CD4-positive, CD25-positive, alpha-beta regulatory T cell (primary cell): ENCODE measurements at places on chromosomes 1 and 21. TPM values are rescaled to one million over a fixed set of nuclear protein-coding genes. Genes with fewer than 3 reads are reported as not detected.

DNA sequence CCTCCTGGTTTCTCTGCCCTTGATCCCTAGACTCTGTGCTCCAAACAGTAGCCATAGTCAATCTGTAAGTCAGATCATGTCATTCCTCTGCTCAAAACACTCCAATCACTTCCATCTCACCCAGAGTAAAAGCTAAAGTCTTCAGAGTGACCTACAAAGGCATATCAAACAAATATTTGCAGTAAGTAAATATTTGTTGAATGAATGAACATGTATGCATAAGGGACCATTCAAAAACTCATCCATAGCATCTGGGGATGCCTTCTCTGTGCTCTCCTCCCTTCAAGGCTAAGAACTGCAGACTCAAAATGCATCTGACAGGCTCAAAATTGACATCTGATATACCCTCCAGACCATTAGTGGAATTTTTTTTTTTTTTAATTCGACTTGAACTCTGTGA lies 18.1 kb upstream of the AK5 start:
- no peaks in the 10 kb centered on the region for H3K27me3 ChIP-seq
- H3K4me1 ChIP-seq: no peaks in the 10 kb centered on the region
- DNase-seq: no peak
- no peak overlapping the region for H3K27ac ChIP-seq
- H3K4me3 ChIP-seq: no peak overlapping the region

CDA gene
- 0.57 TPM for polyA plus RNA-seq

DNAH14 gene
- polyA plus RNA-seq: not detected

KAZN gene
- polyA plus RNA-seq: not detected

DNA sequence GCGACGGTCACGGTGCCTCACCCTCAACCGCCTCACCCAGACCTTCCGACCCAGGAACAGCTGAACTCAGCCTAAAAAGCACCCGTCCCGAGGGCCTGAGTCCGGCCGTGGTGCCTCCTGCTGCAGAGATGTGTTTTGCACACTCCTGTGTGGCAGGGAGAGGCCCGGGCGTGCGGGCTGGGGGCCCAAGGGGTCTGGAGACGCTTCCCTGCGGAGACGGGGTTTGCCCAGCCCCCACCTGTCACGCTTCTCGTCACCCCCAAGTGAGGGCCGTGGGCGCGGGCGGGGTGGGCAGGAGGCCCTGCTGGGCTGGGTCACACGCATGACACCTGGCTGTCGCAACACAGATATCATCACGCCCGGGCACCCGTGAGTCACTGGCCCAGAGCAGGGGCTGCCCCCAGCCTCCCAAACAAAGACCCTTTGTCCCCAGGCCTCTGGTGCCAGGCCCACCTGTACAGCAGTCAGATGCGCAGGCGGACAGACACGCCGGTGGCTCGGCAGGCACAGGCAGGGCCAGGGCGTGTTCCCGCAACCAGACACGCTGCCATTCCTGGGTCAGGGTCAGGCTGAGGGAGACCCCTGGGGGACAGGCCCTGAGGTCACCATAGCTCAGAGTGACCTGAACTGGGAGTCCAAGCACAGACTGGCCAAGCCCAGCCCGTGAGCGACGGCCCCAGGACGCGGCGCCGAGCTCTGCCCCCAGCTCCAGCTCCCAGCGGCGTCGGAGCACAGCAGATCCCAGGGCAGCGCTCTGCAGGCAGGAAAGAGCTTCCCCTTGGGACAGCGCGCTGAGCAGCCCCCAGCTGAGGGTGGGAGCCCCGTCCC lies 6.1 kb downstream of the B3GALT6 start:
- peaks cover 3% of the 10 kb centered on the region for H3K4me1 ChIP-seq
- H3K4me3 ChIP-seq: no peak overlapping the region
- DNase-seq: no peak

DNA sequence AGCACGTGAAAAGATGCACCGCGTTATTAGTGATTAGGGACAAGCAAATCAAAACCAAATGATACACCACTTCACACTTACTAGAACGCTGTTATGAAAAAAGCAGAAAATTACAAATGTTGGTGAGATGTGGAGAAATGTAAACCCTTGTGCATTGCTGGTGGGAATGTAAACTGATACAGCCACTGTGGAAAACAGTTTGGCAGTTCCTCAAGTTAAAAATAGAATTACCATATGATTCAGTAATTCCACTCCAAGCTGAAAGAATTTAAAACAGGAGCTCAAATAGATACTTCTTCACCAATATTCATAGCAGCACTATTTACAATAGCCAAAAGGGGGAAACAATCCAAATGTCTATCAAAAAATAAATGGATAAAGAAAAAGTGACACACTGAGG lies 10.3 kb upstream of the EVI5 start:
- H3K27me3 ChIP-seq: peaks cover 15% of the 10 kb centered on the region
- H3K27ac ChIP-seq: no peak overlapping the region
- no peak overlapping the region for H3K4me3 ChIP-seq
- no peak for DNase-seq

PLA2G2A gene
- polyA plus RNA-seq: not detected

RSBN1 gene
- polyA plus RNA-seq: 43.8 TPM

DNA sequence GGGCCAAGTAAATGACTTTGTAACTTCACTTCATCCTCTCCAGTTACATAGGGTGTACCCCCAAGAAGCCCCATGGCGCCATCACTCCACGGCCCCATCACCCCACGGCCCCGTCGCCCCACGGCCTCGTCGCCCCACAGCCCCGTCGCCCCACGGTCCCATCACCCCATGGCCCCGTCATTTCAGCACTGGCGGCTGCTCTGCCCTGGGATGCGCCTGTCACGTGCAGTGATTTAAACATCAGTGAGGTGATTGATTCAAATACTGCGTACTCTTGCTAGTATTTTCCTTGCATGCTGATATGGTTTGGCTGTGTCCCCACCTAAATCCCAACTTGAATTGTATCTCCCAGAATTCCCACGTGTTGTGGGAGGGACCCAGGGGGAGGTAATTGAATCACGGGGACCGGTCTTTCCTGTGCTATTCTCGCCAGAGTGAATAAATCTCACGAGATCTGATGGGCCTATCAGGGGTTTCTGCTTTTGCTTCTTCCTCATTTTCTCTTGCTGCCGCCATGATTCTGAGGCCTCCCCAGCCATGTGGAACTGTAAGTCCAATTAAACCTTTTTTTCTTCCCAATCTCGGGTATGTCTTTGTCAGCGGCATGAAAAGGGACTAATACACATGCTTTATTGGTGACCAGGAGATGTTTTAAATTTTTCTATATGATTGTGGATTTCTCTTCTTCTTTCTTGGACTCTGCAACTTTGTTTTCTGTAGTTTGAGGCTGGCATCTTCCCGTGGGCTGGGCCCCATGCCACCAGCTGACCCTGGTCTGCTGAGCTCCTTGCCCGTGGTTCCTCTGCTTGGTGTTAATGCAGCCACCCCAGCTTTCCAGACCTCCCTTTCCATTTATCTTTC lies 50.1 kb upstream of the PCBP3 start:
- no peak for DNase-seq
- peaks cover 26% of the 10 kb centered on the region for H3K4me1 ChIP-seq
- H3K4me3 ChIP-seq: no peak overlapping the region
- no peaks in the 10 kb centered on the region for H3K36me3 ChIP-seq

B3GALT5 gene
- polyA plus RNA-seq: not detected

GRCh38 chr1:162497104-162497722 lies 405 bp upstream of the UHMK1 start:
- H3K27me3 ChIP-seq: no peaks in the 10 kb centered on the region
- H3K4me1 ChIP-seq: peaks cover 28% of the 10 kb centered on the region
- H3K36me3 ChIP-seq: peaks cover 20% of the 10 kb centered on the region
- no peak for DNase-seq

TFF3 gene
- polyA plus RNA-seq: not detected

DNA sequence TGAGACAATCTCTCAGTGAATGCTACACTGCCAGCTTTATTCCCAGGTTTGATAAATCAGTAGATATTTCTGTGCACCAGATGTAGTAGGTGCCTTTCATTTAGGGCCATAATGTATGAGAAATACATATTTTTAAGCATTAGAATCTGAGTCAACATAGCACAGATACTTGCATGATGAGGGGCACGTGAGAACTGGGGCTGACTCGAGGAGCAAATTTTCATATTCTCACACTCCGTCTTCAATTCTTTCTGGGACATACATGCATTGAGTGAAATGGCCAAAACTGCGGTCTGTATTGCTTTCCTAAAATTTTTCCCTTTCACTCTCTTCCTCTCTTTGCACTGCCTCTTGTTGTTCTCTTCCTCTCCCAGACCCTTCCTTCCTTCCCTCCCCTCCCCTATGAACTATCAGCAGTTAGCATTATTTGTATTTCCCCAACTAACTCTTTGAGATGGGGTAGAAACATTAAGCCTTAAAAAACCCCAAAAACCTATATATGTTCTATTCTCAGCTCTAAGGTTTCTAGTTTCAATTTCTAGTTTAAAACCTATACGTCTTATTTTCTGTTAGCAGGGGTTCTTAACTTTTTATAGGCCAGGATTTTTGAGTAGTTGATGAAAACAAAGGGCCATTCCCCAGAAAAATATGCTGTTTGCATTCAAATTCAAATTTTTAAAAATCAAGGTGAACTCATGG lies 289.1 kb downstream of the PTBP2 start:
- H3K4me1 ChIP-seq: no peaks in the 10 kb centered on the region
- H3K4me3 ChIP-seq: no peak overlapping the region
- no peaks in the 10 kb centered on the region for H3K27me3 ChIP-seq
- no peaks in the 10 kb centered on the region for H3K36me3 ChIP-seq

CNIH3 gene
- polyA plus RNA-seq: 1.4 TPM

KRTAP19-8 gene
- not detected for polyA plus RNA-seq

AADACL3 gene
- not detected for polyA plus RNA-seq

SYTL1 gene
- polyA plus RNA-seq: 91.0 TPM

- no peaks in the 10 kb centered on the region for H3K4me1 ChIP-seq
- no peak for DNase-seq
- H3K27me3 ChIP-seq: no peaks in the 10 kb centered on the region
Measured at GRCh38 chr1:11598461-11598860, 55.8 kb downstream of the FBXO2 start.

DNA sequence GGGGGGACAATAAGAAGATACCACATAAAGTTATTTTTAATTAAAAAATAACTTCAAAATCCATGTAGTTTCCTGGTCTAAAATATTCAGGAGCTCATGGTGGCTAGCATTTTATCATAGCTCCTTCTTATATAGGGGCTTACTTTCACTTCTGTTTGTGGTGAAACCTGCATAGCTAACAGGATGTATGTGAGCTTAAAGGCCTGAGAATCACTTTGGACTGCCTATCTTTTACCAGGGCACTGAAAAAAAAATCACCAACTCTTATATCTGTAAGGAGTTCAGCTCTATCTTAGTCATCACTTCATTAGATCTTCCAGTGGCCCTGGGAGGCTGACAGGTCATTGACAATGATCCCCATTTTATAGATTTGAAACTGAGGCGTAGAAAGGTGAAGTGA lies 21.3 kb downstream of the UROD start:
- no peak overlapping the region for H3K4me3 ChIP-seq
- no peak overlapping the region for H3K27ac ChIP-seq
- H3K36me3 ChIP-seq: no peaks in the 10 kb centered on the region
- no peaks in the 10 kb centered on the region for H3K27me3 ChIP-seq
- no peaks in the 10 kb centered on the region for H3K4me1 ChIP-seq

- no peak overlapping the region for H3K4me3 ChIP-seq
- no peak for DNase-seq
- no peaks in the 10 kb centered on the region for H3K27me3 ChIP-seq
- H3K36me3 ChIP-seq: peaks cover 24% of the 10 kb centered on the region
Measured at GRCh38 chr1:234433563-234434285, 45.3 kb downstream of the TARBP1 start.

DNA sequence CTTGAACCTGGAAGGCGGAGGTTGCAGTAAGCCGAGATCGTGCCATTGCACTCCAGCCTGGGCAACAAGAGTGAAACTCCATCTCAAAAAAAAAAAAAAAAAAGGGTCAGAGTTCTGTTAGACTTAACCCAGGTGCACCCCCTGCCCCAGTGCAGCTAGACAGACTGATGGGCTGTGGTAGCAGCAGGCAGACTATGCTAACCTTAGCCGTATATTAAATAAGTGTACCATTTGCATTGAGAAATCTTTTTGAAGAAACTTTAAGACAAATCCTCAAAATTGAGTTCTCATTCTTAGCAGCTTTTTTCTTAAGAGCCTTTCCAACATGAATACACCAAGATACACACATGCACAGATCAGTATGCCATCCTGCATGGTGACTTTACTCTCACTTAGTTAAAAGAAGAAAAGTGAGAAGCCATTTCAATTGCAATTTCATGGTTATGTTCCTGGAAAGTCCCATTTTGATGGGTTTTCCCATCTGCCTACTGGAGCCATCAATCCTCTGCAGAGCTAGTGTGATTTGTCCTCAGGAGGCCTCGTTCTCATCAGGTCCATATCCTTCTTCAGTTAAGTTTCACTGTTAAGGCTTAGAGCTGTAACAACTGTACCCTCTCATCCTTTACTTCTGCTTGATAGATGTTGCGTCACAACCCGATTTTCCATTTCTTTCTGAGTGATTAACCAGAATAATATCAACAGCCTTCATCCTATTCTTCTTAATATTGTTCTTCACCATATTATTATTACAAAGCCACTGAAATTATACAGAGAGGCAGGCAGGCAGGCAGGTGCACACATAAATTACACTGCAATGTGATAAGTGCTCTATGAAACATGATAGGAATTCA lies 7.3 kb downstream of the FCRLB start:
- H3K27me3 ChIP-seq: peaks cover 34% of the 10 kb centered on the region
- no peaks in the 10 kb centered on the region for H3K36me3 ChIP-seq
- DNase-seq: no peak

GPR37L1 gene
- polyA plus RNA-seq: 0.09 TPM

DNA sequence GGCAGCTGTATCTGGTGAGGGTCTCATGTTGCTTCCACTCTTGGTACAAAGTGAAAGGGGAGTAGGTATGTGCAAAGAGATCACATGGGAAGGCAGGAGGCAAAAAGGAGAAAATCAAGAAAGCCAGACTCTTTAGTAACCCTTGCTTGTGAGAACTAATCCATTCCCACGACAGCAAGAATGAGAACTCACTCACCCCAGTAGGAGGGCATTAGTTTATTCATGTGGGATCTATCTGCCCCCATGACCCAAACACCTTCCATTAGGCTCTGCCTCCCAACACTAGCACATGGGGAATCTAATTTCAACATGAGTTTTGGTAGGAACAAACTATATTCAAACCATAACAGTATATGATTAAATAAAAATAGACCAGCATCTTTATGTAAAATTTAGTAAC lies 57.6 kb downstream of the ZNHIT6 start:
- no peak for DNase-seq
- no peak overlapping the region for H3K4me3 ChIP-seq
- H3K27me3 ChIP-seq: no peaks in the 10 kb centered on the region
- no peaks in the 10 kb centered on the region for H3K4me1 ChIP-seq
- no peak overlapping the region for H3K27ac ChIP-seq

DNA sequence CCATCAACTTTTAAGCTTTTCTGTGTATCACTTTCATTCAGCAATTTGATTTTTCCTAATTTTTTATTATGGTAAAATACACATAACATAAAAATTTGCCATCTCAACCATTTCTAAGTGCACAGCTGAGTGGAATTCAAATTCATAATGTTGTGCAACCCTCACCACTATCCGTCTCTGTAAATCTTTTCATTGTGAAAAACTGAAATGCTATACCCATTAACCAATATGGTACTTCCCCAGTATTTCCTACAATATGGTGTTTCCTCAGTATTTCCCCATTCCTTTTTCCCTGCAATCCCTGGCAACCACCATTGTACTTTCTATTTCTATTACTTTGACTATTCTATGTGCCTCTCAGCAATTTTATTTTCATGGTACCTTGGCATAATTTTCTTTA lies 6.8 kb downstream of the STPG1 start:
- no peak overlapping the region for H3K27ac ChIP-seq
- H3K4me3 ChIP-seq: no peak overlapping the region
- H3K27me3 ChIP-seq: no peaks in the 10 kb centered on the region
- H3K4me1 ChIP-seq: no peaks in the 10 kb centered on the region
- H3K36me3 ChIP-seq: no peaks in the 10 kb centered on the region
